ENCODE measurements at places on chromosomes 5 and 9.

- no peak for DNase-seq
These were observed 24.1 kb downstream of the DDX31 start for GRCh38 chr9:132645711-132646110.

DNA sequence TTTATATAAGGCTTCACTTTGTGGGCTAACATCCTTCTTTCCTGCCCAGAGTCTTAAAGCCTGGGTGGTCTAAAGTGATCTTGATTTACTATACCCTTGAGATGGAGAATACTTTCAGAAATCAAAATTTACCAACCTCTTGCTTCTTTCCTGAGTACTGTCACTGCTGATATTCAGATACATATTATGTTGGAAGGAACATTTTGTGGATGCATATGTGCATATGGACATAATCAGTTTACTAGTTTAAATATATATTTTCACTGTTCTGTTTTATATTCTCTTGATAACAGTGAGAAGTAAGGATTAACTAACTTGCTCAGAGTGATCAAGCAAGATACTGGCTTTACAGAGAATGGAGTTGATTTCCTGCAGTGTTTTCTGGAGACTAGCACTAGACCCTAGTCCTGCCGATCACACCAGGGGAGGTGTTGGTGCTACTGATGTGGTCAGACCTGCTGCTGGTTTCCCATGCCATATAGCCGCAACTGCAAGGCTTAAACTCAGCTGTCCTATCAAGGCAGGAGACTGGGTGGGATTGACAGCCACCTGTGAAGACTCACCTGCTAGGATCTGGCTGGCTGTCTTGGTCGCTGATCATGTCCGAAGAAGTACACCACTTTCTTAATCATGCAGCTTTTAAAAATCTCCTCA is 57.6 kb downstream of the SLF1 start:
- no peak for DNase-seq

DNA sequence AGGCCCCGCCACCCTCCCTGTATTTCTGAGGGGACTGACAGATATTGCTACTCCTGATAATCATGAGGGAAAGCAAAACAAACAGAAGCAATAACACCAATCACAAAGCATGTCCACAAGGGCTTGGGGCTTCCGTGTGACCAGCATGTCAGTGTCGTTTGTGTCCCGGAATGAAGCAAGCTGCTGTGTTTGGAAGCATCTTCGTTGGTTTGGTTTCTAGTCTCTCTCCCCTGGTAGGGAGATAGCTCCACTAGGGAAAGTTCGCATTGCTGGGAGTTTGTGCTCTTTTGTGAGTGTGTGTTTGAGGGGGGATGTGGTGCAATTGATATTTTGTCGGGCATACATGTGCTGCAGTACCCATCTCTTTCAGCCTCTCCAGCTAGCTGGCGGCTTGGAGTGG is 1.4 kb downstream of the GRIA1 start:
- DNase-seq: no peak

GRCh38 chr5:139565411-139566305 is 4.5 kb downstream of the UBE2D2 start:
- DNase-seq: no peak

- no peak for DNase-seq
These were observed 165.6 kb downstream of the SMARCA2 start for GRCh38 chr9:2180704-2181103.

Data from A549 (cell line).